EH (cell line): ENCODE measurements at places on chromosomes 2 and 18.

GRCh38 chr18:59801576-59801975 is 98.2 kb upstream of the PMAIP1 start:
- no peak for DNase-seq

GRCh38 chr2:150076281-150076680 is 411.2 kb downstream of the RND3 start:
- DNase-seq, result peak; percentile 62

DNA sequence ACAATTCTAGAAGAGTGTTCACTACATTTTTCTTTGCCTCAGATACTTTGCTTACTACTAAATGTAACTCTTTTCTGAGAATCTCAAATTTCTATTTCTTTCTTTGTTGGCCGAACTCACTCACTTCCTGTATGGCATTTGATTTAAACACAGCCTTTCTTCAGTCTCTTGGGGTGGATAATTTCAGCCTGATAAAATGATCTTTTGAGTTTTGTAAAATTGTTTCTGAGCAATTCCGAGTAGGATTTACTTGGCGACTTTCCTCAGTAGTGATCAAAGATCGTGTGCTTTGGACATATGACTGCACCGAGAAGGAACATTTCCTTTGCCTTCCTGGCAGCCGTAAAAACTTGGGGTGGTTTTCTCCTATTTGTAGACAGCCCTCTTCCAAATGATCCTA is 127.4 kb downstream of the DCDC2C start:
- no peak for DNase-seq

GRCh38 chr2:241354668-241355658 is 1.1 kb upstream of the FARP2 start:
- DNase-seq, result peak; percentile 71

DNA sequence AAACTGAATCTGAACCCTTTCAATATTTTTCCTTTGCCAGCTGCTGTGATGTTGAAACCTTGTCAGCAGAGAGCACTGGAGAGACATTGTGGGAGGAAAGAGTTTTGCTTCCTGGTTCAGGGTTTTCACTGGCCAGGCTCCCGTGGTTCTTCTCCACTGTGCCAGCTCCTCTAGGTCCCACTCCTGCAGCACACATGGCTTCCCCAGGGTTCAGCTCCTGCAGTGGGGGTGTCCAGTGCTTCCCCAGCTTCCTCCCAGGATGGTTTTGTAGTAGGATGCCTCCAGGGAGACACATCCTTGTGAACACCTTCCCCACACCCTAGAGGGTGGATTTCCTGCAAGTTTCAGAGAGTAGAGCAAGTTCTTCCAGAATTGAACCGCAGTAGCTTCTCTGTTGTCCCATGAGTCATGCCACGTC is 24.0 kb upstream of the SULT1C3 start:
- DNase-seq, result peak; percentile 52

- DNase-seq, result peak; percentile 97
Observed at GRCh38 chr18:45793264-45793965, 32.1 kb upstream of the SIGLEC15 start.

GRCh38 chr2:25482341-25482740 is 140.6 kb upstream of the DNMT3A start:
- no peak for DNase-seq
